ENCODE measurements at places on chromosomes 5 and 9.
A peak's percentile ranks its signal among the peaks of the same experiment; 100 is the strongest.

DNA sequence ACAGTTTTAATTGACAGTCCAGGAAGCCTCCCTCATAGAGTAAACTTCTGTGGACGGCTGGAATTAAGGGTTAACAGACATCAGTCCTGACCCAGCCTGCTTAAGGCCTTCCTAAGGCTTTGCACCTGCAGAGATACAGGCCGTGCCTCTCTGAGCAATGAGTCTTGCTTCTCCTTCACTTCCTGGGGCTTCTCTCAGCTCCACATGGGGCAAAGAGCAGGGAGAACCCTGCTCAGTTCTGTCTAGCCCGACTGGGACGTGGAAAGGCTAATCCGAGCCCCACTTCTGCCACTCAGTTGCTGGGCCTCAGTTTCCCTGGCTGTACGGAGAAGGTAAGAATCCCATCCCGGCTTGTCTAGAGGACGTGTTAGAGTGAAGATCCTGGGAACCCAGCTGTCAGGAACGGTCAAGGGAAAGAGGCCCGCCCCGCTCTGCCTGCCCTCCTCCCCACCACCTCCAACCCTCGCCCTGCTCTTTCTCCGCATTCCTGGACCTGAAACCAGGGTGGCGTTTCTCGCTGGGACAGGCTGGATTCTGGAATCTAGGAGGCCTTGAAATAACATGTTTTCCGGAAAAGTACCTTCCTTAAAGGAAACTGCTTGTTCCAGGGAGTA is 6.5 kb downstream of the SPAAR start:
- no peak for DNase-seq

DNA sequence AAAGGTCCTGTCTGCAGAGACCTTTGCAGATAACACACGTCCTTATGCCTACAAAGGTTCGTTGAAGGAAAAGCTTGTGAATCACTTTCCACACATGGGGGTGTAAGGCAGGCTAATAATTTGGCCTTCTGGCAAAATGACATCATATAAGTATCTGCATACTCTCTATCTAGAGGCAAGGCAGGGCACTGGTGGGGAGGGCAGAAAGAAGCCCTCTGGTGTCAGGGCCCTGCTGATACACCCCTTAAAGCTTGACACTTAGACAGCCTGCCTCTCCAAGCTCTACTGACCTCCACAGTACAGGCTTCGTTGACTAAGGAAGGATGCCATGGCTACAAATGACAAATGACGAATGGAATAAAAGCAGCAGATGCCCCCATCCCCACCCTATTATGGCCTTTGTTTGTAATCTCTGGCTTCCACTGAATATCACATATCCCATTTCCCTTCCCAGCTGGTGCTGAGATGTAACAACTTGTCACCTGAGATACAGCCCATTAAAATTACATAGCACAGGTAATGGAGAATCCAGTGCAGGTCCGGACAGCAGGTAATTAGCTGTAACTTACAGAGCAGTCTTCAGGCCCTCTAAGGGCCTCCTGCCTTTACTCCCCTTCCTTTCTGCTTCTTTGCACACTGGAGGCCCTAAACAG is 76.9 kb upstream of the IFNK start:
- DNase-seq: no peak

DNA sequence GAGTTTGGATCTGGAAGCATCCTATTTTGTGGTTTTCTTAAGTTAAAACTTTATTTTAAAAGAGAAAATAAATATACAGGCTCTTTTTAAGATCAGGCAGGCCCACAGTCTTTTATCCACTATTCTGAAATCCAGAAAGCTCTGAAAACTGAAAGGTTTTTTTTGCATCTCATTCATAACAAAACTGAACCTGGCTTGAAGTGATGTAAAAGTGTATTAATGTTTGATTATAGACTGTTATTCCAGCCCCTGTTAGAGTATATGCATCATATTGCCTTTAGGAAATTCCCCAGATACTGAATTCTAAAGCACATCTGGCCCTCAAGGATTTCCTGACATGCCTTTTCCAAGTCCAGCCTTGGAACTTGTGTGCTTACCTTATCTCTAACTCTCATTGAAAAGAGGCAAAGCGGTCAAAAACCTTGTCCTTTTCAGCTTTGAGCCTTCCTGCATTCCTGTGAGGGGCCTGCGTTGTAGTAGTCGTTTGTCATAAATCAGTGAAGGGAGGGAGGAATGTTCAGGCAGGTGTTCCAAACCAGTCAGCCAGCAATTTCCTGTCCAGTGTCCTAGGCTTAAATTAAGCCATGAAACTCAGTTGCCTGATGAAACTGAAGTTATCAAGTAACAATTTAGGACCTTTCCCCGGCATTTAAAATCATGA is 110.4 kb downstream of the TLE4 start:
- DNase-seq: no peak

GRCh38 chr9:37660691-37661090 is 9.9 kb downstream of the FRMPD1 start:
- no peak for DNase-seq

- DNase-seq: no peak
These were observed 189.7 kb downstream of the DCP2 start for GRCh38 chr5:113166261-113166660.

GRCh38 chr9:99778308-99778707 is 43.4 kb upstream of the NR4A3 start:
- DNase-seq: no peak

GRCh38 chr9:132069046-132069898 is 10.4 kb downstream of the MED27 start:
- no peak for DNase-seq

DNA sequence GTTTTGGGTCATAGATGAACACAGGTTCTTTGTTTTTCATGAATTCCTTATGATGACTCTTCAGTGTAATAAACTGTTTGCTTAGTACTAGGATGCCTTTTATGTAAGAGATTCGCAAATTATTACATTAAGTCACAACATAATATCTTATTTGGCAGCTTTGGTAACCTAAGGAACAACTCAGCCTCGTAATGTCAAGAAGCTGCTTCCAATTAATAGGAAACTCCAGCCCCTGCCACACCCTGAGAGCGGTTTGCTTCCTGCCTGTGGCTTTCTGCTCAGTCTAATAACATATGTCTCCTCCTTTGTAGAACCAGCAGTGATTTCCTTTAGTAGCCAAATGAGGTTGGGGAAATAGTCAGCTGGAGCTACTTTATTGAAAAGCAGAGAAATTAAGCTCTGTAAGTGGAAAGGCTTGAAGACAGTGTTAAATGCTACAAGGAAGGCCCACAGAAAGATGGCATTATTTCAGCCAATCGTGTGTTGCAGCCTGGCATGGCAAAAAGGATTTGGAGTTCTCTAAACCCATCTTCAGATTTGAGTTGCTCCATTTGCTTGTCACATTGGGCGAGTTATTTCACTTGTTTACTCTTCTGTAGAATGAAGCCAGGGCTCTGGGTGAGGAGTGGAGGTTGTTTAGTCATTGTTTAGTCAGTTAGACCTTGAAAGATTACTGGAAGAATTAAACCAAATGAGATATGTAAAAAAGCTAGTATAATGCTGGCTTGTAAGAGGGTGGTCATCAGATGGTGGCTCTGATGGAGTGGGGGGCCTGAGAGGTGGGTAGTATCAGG is 54.1 kb downstream of the MTAP start:
- DNase-seq: no peak

- DNase-seq: no peak
These were observed 81.7 kb upstream of the ZBTB43 start for GRCh38 chr9:126722922-126723806.

- DNase-seq: no peak
These were observed 375.2 kb upstream of the TLE4 start for GRCh38 chr9:79196606-79197005.

- DNase-seq: no peak
These were observed 26.3 kb downstream of the SHLD3 start for GRCh38 chr5:65651144-65651543.

DNA sequence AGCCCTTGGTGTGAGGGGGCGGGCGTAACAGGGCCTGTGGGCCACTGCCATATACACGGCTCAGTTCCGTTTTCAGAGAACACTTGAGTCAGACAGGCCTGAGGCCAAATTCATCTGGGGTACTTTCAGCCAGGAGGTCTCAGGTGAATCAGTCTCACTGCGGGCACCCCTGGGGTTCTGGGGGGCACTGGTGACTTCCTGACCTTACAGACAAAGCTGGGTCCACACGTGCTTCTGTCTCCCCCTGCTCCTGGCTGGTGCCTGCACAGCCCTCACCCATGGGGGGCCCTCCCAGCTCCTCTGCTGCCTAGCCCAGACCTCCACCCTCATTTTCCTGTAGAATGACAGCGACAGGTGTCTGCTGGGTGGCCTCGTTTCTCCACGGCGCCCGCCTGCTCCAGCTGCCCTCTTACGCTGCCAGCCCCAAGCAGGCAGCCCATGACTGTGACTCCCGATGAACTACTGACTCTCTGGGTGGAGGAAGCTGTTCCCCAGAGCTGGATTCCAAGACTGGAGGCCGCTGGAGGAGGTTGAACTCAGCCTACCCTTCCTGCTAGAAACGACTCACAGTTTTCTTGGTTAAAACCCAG is 374.1 kb upstream of the IRX4 start:
- no peak for DNase-seq

- DNase-seq: no peak
These were observed 33.7 kb downstream of the USP20 start for GRCh38 chr9:129868872-129869486.

GRCh38 chr5:98110282-98110691 is 663.2 kb upstream of the RGMB start:
- no peak for DNase-seq

- DNase-seq: no peak
These were observed 452.7 kb downstream of the BNC2 start for GRCh38 chr9:16417749-16418148.

- DNase-seq: no peak
These were observed 4.1 kb upstream of the APC start for GRCh38 chr5:112733586-112733985.

- no peak for DNase-seq
These were observed 154.3 kb downstream of the ROR2 start for GRCh38 chr9:91795598-91796241.

DNA sequence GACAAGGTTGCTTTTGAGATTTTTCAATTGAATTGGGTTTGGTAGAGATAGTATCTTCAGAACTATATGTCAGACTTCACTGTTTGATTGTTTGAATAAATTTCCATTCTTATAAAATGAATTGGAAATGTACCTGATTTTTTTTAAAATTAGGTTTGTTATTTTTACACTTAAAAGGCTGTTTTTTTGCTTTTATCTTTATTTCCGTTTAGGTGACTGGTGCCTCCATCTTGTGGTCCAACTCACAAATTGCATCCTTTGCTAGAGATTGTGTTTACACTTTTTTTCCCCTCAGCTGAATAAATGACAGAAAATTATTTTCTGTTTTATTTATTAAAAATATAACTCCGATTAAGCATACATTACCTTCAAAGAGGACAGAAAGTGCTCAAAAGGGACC is 15.6 kb downstream of the NDUFAF2 start:
- DNase-seq: no peak

DNA sequence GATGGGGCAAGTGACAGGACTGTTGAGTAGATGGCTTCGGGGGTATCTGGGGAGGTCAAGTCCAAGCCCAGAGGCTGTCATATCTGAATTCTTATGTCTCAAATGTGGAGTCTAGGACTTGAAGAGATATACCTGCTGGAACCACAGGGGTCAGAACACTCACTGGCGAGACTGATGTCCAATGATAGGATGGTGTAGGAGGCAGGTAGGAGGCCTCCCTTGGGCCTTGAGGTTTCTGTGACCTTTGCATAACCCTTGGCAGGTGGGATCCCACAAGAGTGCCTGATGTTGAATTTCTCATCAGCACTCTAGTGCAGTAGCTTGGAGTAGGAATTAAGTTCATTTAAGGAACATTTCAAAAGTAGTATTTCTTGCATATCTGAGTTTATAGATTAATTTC is 2.8 kb downstream of the CCL21 start:
- DNase-seq: no peak

- no peak for DNase-seq
These were observed 54.9 kb upstream of the SMIM15 start for GRCh38 chr5:61217214-61217613.

- no peak for DNase-seq
These were observed 150.9 kb downstream of the FGF18 start for GRCh38 chr5:171570244-171570825.

DNA sequence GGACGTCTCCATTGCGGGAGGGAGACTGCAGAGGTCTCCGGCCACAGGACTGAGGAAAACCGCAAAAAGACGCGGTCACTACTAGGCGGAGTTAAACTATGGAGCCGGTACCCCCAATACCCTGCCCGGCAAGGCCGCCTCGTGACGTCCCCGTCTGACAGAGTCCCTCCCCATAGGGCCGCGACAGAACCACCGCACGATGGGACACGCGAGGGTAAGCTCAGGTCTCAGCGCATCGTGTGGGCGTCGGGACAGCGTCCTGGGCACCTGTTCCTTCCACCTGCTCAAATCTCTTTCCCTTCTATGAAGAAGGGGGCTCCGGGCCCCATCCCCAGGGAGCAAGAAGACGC is 35.2 kb upstream of the GLDC start:
- DNase-seq: peak; percentile 82

DNA sequence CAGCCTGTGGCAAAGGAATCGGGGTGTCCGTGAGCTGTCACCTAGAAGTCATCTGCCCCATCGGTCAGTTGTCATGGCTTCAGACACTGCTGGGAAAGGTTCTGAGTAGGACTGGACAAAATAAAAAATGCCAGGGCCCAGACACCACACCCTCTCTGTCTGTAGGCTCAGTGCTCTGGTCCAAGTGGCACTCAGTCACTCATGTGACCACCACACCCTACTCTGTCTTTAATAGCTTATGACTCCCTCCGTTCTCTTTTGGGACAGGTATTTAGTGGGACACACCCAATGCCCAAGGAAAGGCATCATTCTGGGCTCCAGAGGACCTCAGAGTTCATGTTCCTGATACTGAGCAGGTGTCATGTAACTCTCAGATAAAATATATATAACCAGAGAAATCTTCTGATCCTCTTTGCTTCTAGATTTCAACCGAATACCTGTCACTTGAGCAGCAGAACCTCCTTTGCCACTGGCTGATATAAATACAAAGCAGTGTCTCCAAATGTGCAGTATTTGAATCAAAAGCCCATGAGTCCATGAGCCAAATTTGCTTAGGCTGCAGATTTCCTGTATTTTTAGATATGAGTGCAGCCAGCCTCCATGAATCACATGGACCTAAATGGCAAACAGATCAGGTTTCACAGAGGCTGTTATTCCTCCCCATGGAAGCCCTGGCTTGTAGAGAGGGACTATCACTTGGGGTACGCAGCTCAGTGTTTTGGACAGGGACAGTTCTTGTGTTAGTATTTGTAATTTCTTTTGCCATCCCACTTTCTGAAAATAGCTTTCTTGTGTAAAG is 272.0 kb downstream of the ARHGAP26 start:
- DNase-seq: no peak

- no peak for DNase-seq
These were observed 93.7 kb upstream of the CTNND2 start for GRCh38 chr5:11997942-11998341.
